ENCODE measurements at places on chromosomes 5 and 9.

DNA sequence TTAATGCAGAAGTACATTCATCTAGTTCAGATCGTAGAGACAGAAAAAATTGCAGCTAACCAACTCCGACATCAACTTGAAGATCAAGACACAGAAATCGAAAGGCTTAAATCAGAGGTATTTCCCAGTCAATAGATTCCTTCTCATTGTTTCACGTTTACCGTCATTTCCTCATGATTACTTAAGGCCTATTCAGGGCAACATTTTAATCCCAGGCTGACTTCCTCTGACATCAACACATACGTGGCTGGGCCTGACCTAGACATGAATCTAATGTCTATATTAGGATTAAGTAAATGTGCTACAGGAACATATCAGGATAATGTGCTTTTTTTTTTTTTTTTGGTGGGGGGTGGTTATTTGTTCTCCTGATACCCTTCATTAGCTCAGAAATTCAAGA, 107.9 kb downstream of the RASGRF2 start:
- DNase-seq: no peak

- DNase-seq: no peak
Observed at GRCh38 chr5:1030801-1031271, 22.2 kb downstream of the NKD2 start.

GRCh38 chr9:135487281-135488012, 7.9 kb downstream of the PPP1R26 start:
- no peak for DNase-seq

DNA sequence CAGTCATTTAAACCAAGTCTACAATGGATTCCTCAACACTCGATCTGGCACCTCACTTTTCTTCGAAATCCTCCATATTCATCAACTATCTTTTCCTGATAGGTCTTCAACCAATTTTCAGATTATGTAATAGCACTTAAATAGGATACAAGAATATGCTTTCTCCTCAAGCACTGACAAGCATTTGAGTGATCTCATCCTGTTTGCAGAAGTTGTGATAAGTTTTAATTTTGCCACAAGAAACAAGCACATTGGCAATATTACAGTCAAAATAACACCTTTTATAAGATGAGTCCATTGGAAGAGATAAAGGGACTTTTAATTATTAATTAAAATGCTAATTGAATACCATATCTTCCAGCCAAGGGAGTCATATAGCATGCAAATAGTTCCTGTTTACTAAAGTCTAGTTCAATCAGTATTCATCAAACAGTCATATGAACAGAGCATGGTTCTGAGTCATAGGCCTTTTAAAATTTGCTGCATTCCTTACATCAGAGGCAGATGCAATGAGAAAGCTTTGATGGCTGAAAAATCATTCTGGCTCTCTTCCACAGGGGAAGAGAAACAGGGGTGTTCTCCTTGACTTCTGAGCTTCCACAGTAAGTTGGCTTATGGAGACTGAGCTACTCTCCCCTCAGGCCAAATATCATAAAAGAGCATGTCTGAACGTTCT, 32.7 kb upstream of the ZCCHC9 start:
- no peak for DNase-seq

DNA sequence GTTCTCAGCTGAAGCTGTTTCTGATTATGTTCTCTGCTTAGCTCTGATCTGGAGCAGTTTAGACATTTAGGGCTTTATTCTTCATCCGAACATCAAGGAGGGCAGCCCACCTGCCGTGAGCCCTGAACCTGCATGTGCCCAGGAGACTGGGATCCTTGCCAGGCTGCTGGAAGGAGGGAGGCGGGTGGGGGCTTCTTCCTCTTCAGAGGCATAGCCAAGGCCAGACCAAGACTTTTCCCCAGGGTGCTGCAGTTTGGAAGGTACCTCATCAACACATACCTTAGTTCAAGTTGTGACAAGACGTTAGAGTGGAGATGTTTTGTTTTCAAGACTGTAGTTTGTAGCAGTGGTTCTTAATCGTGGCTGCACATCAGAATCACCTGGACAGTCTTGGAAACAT, 64.9 kb downstream of the RALGPS1 start:
- DNase-seq: no peak

DNA sequence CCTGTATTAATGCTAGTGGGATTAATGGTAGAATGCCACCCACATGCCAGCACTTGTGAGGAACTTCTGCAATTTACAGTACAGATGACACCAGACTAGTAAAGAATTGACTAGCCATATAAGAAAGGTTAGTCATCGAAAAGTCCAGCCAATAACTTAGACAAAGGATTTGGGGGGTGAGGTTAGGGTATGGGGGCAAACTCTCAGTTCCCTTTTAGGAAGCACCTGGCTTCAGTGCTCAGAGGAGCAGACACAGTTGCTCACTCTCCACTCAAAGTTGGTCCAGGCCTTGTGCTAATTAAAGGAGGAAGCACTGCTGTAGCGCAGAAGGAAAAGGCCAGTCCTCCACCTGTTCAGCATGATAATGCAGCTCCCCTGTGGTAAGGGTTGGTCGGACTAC, 25.2 kb downstream of the TGFBR1 start:
- no peak for DNase-seq

Data from NCI-H1930 (cell line).